ENCODE measurements at places on chromosomes 2 and 18.
A peak's percentile ranks its signal among the peaks of the same experiment; 100 is the strongest.

DNA sequence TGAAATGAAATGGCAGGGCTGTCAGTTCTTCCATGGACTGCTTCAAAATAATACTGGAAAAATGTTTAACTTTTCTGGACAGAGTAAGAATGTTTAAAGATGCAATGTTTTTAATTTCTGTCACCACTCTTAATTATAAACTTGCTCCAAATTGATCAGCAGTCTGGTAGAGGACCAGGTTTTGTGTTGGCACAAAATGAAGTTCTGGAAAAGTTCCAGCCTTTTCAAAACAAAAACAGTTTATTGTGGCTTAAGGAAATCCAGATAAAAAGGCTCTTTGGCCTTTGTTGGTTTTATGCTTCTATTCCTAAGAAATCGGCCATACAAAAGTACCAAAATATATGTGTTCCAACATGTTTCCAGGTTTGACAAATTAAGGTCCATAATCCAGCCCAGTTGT is 48.8 kb downstream of the PTRHD1 start:
- no peak for DNase-seq

DNA sequence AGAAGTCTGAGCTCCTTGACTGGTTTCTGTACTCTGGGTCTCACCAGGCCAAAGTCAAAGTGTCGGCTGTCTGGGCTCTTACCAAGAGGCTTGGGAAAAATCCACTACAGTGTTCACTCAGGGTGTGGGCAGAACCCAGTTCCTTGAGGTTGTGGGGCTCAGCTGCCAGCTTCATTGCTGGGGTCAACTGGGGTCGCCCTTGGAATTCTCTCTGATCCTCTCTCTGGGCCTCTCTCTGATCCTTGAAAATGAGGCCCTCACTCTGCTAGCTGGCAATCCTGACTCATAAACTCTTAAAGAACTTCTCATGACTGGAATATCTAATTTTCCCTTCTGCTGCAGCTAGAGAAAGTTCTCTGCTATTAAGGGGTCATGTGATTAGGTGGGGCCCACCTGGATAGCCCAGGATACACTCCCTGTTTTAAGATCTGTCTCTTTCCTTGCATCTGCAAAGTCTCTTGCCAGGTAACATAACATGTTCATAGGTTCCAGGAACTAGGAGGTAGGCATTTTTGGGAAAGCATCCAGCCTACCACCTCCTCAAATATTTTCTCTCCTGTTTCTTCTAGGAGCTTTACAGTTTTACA is 66.3 kb downstream of the SP110 start:
- no peak for DNase-seq

DNA sequence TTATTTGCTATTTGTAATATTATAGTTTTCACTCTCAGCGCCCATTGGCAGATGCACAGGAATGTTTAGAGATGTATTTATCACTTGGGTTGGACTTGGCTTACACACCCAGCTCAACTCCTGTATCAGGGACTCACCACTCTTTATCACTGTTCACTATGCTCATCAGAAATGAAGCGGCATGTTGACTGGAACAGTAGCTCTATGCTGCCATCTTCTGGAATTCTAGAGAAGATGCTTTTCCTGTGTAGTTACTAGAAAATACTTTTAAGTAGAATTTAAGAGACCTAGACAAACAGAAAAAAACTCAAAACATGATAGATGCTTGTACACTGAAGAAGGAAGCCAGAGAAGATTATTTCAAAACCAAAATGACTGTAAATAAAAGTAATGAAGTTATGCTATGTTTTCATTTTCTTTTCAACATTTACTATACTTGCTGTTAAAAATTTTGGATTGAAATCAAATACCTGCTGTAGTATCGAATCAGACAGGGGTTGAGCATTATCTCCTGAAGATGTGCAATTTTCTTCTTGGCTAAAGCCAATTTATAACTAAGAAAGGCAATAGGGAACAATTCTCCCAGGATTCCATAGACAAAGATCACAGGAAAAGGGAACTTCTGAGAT is 47.4 kb upstream of the NXPH2 start:
- DNase-seq, result peak; percentile 28

GRCh38 chr2:208012449-208012848 is 12.9 kb downstream of the PLEKHM3 start:
- DNase-seq, result no peak

GRCh38 chr2:57141269-57141668 is 905.3 kb upstream of the VRK2 start:
- DNase-seq, result no peak

DNA sequence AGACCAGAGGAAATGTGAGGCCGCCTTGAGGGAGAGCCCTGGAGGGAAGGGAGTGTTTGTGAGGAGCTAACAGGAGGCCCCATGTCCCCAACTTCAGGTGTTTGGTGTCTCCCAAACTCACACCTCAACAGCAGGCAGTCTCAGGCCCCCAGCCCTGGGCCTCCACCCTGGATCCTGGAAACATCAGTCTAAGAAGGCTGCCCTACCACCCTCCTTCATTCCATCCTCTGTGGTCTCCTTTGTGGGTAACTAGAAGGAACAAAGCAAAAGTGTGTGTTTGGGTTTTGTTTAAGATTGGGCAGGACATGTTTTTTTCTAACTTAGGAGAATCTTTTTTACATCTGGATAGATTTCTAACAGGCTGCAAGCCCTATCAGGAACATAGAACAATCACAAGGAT is 404.3 kb downstream of the BCL11A start:
- no peak for DNase-seq
